ENCODE measurements at places on chromosomes 4 and X. TPM values are rescaled to one million over a fixed set of nuclear protein-coding genes. Genes with fewer than 3 reads are reported as not detected.
A peak's percentile ranks its signal among the peaks of the same experiment; 100 is the strongest.

DNA sequence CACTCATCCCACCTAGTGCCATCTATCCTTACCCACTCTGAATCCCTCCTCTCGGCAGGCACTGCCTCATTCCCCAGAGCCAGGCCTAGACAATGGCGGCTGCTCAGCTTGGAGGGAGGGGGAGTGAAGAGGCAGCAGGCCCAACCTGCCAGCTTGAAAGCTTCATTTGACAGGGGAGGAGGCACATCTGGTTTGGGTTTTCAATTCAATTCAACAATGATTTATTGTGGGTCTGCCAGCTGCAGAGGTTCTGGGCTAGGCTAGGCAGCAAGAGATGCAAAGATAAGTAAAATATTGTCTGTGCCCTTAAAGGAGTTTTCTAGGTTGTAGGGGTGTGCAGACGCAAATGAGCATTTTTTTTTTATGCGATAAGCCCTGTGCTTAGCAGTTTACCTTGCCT, 58.5 kb downstream of the RTL9 start:
- H3K27ac ChIP-seq, result no peak overlapping the region
- H3K4me1 ChIP-seq, result peaks cover 44% of the 10 kb centered on the region
- no peaks in the 10 kb centered on the region for H3K27me3 ChIP-seq

- DNase-seq, result no peak
- H3K4me1 ChIP-seq, result peaks cover 40% of the 10 kb centered on the region
- no peak overlapping the region for H3K27ac ChIP-seq
- H3K4me3 ChIP-seq, result no peak overlapping the region
- H3K36me3 ChIP-seq, result no peaks in the 10 kb centered on the region
Observed at GRCh38 chrX:10926404-10926803, 184.7 kb upstream of the HCCS start.

DNA sequence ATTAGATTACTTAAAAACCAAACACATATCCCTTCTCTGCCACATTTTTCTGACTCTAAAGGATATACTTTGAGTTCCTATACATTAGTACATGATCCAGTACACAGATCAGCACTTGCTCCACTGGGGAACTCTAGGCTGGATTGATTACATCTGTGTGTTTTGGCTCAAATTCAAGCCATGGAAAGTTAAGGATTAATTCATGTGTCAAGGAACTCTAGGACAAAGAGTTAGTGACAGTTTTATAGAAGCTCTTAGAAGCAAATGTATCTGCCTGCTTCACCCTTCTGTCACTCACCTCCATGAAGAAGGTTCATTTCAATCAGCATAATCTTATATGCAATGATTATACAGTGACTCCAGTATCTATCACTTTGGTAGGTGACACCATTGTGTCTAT, 43.2 kb downstream of the SCFD2 start:
- H3K36me3 ChIP-seq, result no peaks in the 10 kb centered on the region
- no peak for DNase-seq
- H3K27me3 ChIP-seq, result no peaks in the 10 kb centered on the region
- no peak overlapping the region for H3K4me3 ChIP-seq

The H2BW2 gene
- total RNA-seq, result not detected

GRCh38 chr4:120895554-120895953, 27.0 kb downstream of the PRDM5 start:
- H3K27ac ChIP-seq, result no peak overlapping the region
- H3K4me1 ChIP-seq, result no peaks in the 10 kb centered on the region
- H3K27me3 ChIP-seq, result no peaks in the 10 kb centered on the region

GRCh38 chr4:133969202-133969848, 232.3 kb downstream of the PABPC4L start:
- H3K36me3 ChIP-seq, result no peaks in the 10 kb centered on the region
- H3K27ac ChIP-seq, result no peak overlapping the region
- no peaks in the 10 kb centered on the region for H3K4me1 ChIP-seq
- H3K4me3 ChIP-seq, result no peak overlapping the region

The LONRF3 gene
- total RNA-seq, result 0.54 TPM

- H3K4me1 ChIP-seq, result no peaks in the 10 kb centered on the region
- peak; percentile 5 for DNase-seq
- no peaks in the 10 kb centered on the region for H3K36me3 ChIP-seq
- H3K4me3 ChIP-seq, result no peak overlapping the region
- no peak overlapping the region for H3K27ac ChIP-seq
- no peaks in the 10 kb centered on the region for H3K27me3 ChIP-seq
Observed at GRCh38 chr4:20954541-20954940, 254.3 kb downstream of the PACRGL start.

The IQSEC2 gene
- 10.2 TPM for total RNA-seq

The MAGEA3 gene
- total RNA-seq, result not detected

DNA sequence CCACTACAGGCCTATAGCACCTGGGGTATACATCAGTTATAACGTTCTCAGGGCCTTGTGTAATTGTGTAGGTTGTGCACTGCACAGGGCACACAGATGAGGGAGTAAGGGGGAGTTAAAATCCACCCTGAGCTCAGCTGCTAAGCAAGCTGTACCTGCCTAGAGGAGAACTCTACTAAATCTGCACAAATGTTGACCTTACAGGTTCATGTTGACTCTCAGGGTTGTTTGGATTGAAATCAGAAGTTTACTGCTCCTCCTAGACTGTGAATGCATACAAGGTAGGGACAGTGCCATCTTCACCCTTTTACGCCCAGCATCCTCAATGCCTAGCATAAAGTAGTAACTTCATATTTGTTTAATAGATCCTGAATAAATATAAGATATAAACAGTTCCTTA, 89.8 kb downstream of the SMARCA1 start:
- H3K36me3 ChIP-seq, result no peaks in the 10 kb centered on the region
- H3K4me1 ChIP-seq, result no peaks in the 10 kb centered on the region
- DNase-seq, result no peak
- H3K27me3 ChIP-seq, result no peaks in the 10 kb centered on the region
- H3K4me3 ChIP-seq, result no peak overlapping the region

Measured in GM23248 (cell line).